ENCODE measurements at places on chromosomes 2 and 18.

- no peak for DNase-seq
Observed at GRCh38 chr2:144452989-144453336, 67.0 kb downstream of the ZEB2 start.

GRCh38 chr2:159562248-159562647, 54.1 kb downstream of the BAZ2B start:
- DNase-seq, result no peak

DNA sequence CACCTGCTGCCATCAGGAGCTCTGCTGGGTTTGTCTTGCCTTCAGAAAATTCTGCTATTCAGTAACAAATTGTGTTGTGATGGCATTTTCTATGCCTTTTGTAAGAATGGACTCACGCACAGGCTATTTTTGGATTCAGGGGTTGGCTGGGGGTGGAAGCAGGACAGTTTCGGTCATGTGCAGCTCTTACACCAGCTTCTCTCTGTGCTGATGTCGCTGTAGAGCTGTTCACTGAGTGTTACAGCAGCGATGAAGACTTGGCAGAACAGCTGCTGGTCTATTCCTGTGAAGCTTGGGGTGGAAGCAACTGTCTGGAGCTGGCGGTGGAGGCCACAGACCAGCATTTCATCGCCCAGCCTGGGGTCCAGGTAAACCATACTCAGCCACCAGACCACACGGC, 49.2 kb downstream of the TRPM8 start:
- no peak for DNase-seq

- DNase-seq, result no peak
Observed at GRCh38 chr18:9706081-9706935, 1.8 kb upstream of the RAB31 start.

- no peak for DNase-seq
Observed at GRCh38 chr2:85410584-85411404, 628 bp upstream of the CAPG start.

- no peak for DNase-seq
Observed at GRCh38 chr2:132757676-132758075, 87.7 kb upstream of the LYPD1 start.

GRCh38 chr2:154489266-154489858, 209.1 kb upstream of the KCNJ3 start:
- DNase-seq, result no peak

DNA sequence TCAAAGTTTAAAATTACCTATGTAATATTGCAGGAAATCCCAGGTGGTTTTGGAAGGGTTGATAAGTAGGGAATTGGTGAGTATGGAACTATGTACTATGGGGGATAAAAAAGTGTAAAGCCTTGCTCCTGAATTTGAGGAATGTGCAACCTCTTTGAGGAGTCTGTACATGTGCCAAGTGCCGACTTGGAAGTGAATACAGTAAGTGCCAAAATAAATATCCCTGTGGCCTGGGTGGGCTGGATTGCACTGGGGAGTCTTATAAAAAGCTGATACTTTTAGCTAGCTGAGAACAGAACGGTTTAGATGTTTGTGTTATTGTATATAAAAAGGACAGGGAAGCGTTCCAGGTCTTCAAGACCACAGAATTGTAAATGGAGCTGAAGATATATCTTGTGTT, 317.1 kb upstream of the LRRTM1 start:
- DNase-seq, result no peak

DNA sequence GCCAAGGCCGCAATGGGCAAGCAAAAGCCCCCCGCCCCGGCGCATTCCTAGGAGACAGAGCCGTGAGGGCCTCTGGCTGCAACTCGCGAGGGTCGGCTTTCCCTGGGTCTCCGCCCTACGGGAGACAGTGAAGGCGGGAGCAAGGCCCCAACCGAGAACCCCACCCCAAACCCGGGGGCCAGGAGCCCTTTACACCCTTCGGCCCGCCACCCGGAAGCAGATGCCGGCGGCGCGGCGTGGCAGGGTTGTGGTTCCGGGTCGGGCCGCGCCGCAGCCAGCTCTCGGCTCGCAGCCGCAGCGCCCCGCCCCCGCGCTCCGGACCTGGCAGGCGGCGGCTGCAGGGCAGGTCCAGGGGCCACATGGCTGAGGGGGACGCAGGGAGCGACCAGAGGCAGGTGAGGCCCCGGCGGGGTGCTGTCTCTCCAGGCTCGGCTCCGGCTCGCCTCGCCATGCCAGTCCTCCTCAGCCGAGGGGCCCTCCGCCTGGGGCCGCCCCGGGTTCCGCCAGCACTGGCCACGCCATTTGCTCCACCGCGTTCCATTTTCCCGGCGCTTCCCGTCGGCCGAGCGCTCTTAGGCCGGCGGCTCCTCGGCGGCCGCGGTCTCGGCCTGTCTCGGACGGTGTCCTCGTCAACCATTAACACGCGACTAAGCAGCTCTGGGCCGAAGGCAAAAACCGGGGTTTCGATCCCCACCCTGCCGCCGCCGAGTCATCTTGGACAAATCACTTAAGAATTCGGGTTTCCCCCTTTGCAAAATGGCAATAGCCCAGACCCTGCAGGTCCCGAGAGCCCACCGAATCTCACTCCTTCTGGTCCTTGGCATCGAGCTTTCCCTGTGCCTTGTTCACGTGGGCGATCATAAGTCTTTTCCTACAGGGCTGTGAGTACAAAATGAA, at the start of gene IMPACT:
IMPACT (plus strand) TSS at position 273 of the 897 bp plus-strand sequence; CDS start at position 360, 87 bp downstream.
- DNase-seq, result peak; percentile 81

- DNase-seq, result no peak
Observed at GRCh38 chr2:100205174-100205573, 62.8 kb upstream of the AFF3 start.

- no peak for DNase-seq
Observed at GRCh38 chr2:21676041-21676440, 552.3 kb downstream of the TDRD15 start.

GRCh38 chr18:43650426-43650825, 373.1 kb upstream of the SYT4 start:
- DNase-seq, result no peak

DNA sequence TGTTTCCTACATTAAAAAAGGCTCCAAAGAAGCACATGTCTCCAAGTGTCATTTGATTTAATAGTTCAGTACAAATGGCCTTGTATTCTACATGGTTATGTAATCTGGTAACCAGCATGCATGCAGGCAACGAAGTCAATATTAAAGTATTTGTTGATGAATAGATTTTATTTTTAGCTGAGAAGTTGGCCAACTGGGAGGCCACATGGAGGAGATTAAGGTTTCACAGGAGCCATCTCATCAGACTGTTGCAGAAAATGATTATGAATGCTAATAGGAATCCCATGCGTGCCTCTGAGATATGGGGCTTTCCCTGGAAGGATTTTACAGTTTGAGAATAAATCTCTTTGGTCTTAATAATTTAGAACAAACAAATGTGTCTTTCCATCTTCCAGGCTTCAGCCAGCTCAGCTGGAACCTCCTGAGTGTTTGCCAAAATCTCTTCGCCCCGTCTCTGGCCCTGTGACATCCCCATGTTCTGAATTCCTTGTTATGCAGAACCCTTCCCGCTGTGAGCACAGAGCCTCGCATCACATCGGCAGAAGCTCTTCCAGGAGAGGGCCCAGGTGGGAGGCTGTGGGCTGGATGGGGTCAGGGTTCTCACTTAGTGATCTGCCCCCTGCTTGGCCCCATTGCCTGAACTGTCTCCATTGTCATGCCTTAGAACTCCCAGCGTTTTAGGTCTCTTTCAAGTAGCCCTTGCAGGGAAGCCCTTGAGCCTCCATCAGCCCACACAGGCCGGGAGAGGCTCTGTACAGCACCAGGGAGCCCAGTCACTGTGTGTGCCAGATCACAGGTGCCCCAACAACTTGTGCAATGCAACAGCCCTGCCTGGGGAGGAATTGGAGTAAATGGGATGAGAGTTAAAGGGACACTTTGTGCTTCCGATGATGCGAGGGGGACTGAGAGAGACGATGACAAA, 190.5 kb upstream of the TWIST2 start:
- DNase-seq, result no peak

GRCh38 chr2:20208476-20208859, 16.5 kb downstream of the SDC1 start:
- DNase-seq, result no peak

DNA sequence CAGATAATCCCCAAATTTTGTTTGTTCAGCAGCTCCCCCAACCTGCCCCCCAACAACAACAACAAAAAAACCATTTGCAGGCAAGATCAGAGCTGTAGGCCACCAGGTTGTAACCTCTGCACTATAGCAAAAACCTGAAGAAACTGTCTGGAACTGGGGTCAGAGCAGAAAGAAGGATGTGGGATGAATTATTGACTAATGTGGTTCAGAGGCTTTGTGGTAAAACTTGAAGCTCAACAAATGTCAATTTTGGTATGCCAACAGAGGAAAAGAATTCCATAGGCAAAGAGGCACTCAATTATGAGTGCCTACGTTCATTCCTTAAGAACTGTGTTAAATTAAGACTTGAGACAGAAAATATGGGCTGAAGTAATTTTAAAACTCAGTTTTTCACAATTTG, 255.1 kb downstream of the STK39 start:
- DNase-seq, result no peak

DNA sequence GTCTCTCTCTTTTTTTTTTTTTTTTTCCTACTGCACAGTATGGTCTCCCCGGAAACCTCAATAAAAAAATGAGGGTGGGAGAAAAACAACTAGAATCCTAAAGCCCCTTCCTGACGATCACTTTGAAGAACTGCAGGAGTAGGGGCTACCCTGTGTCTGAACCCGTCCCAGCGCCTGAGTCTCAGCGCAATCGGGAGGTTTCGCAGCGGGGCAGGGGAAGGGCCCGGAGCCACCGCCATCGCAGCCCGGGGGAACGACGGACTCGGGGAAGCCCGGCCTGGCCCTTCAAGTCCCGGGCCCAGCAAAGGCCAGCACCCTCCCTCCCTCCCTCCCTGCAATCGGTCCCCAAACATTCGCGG, 411 bp downstream of the NARS1 start:
- DNase-seq, result no peak

DNA sequence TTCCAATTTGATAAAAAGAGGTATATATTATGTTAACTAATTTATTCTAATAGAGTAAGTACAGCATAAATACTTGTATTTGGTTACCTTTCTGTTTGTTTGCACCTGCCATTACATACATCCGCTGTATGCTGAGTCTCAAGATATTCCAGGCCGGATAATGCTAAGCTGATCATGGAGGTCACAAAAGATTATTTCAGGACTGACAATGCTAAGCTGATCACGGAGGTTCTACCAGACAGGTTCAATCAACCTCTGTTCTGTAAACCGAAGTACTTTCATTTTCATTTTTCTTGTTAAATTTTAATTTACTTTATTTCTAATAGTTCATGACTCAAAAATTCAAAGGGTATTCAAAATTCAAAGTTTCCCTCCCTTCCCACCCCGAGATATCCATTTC, 31.1 kb downstream of the PNO1 start:
- no peak for DNase-seq

DNA sequence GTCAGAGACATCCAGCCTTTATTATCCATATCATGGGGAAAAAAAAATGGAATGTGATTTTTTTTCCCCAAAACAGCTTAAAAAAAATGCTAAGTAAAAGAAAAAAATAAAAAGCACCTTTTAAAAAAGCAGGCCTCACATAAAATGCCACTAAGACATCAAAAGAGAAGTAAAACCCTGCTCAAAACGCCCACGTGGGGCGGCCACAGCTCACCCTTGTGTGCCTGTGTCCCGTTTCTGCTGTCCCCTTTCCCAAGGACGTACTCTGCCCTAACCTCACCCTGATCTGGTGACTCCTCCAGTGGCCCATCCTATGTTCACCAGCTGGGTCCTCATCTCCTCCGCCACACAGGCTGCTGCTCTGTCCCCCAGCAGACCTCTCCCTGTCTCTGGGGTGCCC, 125.4 kb downstream of the NEDD4L start:
- DNase-seq, result no peak

DNA sequence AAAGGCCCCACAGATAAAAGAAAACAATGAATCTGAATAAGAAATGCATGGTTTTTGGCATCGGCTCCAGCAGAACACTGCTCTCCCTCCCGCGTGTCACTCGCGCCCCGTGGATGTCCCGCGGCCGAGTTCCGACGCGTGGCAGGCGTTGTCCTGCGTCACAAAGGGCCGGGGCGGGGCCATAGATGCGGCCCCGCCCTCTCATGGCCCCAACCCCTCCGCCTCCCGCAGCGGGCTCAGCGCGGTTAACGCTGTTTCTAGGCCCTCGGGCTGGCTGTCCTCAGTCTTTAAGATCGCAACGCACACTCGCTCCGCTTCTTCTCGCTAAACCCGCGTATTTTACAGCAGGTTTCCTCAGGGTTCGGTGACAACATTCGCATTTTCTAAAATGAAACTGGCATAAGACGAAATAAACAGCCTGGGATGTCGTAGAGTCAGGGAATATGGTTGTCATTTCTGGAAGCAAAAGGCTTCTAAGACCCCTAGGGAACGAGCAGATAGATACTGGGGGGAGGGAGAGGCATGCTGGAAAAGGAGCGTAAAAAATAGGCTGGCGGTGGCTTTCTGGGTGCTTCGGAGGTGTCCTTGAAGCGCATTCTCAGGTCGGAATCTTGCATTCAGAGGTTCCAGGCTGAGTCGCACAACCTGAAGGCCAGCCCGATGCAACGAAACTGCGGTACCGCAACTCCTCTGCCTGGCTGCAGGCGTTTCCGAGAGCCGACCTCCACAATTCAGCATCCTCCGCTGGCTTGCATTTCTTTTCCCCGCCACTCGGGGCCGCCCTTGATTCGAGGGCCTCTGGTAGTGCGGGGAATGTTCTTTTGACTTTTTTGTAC, at the start of gene FKBP7:
FKBP7 (minus strand) TSS at position 162 of the 836 bp plus-strand sequence; CDS start at position 61, 101 bp downstream.
- DNase-seq, result peak; percentile 87

DNA sequence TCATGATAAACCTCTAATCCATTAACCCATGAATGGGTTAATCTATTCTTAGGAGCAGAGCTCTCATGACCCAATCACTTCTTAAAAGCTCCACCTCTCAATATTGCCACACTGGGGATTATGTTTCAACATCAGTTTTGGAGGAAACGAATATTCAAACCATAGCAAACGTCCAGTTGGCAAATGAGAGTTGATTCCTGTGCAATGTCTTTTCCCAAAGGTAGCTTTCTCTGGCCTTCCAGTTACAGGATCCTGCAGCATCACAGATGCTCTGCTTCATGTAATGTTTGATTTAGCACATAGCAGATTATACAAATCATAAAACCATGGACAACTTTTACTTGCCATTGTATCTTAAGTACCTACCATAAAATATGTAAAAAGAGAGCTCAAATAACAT, 481.0 kb downstream of the TNS1 start:
- DNase-seq, result no peak

DNA sequence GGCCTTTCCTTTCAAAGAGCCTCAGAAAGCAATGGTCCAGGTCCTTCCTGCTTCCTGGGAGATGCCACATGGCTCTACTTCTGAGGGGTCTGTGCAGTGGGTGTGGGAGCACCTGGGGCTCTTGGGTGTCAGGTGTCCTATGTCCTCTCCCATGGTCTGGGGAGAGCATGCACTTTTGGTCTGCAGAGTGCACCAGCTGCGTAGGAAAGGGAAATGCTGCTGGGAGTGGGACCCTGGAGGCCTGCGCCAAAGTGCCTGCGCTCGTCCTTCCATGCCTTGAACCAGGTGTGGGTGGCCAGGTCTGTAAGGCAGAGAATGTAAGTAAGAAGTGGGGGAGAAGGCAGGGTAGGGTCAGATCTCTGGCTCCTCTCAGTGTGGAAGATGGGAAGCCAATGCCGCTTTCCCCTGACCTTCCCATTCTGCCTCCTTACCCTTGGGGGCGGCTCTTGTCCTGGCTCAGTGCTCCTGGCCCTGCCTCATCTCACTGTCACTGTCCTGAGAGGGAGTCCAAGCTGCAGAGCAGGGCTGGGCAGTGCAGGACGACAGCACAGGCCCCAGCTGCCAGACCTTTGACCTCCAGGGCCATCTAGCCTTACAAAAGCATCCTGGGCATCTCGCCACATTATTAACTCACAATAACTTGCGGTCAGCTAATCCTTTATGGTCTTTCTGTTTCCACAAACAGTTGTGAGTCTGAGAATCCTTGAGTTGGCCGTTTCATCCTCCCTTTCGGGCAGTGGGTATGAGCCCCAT, 6.6 kb upstream of the PROM2 start:
- DNase-seq, result no peak

- DNase-seq, result no peak
Observed at GRCh38 chr18:79248495-79249060, 147.2 kb upstream of the NFATC1 start.
